ENCODE measurements at places on chromosomes 5 and 9. TPM values are rescaled to one million over a fixed set of nuclear protein-coding genes. Genes with fewer than 3 reads are reported as not detected.
A peak's percentile ranks its signal among the peaks of the same experiment; 100 is the strongest.

- DNase-seq, result peak; percentile 83
Observed at GRCh38 chr5:81268521-81269196, 32.7 kb upstream of the ZCCHC9 start.

GRCh38 chr5:96370976-96371375, 62.1 kb downstream of the PCSK1 start:
- DNase-seq, result no peak

DNA sequence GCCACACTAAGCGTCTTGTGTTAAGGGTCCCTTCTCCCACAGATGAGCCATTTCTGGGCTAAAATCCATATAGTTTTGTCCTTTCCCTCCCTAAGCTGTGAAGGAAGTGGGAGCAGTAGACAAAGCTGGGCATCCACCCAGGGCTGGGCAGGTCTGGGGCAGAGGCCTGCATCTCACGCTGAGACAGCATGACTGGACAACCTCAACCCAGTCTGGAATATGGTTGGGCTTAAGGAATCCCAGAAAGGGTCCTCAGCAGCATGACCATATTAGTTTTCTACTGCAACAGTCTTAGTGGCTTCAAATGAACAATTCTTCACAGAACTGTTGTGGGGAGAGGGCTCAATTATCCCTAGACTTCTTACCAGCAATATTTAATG, 173.8 kb downstream of the AUH start:
- DNase-seq, result peak; percentile 77

GRCh38 chr9:98171176-98171925, 21.1 kb downstream of the CORO2A start:
- DNase-seq, result peak; percentile 34

SPINK13 gene
- total RNA-seq, result not detected

DNA sequence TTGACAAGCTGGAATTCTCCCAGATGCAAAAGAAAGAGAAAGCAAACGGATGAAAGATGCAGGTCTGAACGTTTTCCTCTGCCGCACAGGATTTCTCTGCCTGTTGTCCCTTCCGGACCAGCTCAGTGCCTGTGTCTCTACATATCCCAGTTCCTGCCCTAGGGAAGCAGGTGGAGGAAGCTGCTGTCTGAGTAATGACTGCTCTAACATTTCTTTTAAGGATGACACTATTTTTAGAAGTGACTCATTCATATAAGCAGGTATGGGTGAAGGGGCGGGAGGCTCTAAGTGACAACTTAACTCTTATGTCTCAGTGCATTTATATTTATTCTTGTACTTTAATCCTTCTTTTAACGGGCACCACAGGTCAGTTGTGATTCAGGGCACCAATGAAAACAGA, 128.8 kb downstream of the SLC24A2 start:
- peak; percentile 26 for DNase-seq

SLIT3 gene
- total RNA-seq, result 62.5 TPM

NIM1K gene
- total RNA-seq, result 0.74 TPM

DNA sequence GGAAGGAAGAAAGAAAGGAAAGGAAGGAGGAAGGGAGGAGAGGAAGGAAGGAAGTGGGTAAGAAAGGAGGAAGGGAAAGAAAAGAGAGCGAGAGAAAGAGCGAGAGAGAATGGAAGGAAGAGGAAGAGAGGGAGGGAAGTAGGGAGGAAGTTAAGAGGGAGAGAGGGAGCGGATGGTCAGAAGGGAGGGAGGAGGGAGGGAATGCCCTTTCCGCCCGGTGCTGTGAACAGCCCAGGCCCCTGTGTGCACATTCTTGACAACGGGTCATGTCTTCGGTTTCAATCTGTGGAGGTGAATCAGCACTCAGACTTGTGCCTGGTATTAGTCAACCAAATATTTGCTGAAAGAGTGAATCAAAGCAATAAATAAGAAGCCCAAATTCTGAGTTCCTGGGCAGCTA, 39.2 kb downstream of the PRUNE2 start:
- peak; percentile 78 for DNase-seq

GRCh38 chr5:170562166-170562874, 58.5 kb downstream of the KCNIP1 start:
- DNase-seq, result no peak

GRCh38 chr9:121050128-121050988, at the start of gene C5:
TSS of gene C5 (minus strand) at chr9:121050275. CDS start at chr9:121050246, 29 bp downstream.
- no peak for DNase-seq

GRCh38 chr9:15079989-15080388, 169.8 kb upstream of the FREM1 start:
- no peak for DNase-seq

DNA sequence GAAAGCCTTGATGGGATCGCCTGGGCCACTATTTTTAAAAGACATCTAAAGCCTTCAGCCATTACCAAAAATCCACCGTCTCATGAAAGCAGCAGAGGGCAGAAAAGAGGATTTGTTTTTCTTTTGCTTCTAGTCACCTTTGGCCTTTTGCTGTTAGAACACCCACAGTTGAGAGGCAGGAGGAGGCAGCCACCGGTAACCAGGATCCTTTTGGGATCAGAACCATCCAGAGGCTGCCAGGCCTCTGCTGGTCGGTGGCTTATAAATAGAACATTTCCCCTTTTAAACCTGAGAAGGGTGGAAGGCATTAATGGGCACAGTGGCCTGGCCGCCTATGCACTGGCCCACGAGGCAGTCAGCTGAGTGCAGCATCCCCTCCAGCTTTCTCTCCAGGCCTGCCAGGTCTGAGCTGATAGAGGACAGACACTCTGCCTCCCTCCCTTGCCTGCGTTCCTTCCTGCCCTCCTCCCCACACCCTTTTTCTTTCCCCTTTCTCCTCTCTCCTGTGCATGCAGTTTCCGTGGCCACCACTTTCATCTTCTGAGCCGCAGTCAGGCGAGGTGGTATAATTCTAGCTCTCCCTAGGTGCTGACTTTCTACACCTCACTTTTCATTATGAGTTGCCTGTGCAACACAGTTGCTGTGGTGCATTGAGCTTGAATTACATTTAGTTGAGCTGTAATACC, 253.4 kb downstream of the ARHGAP26 start:
- peak; percentile 30 for DNase-seq

- DNase-seq, result peak; percentile 18
Observed at GRCh38 chr5:69167493-69167855, 524 bp downstream of the CCNB1 start.

GRCh38 chr5:160312134-160312959, at the start of gene CCNJL:
TSS of gene CCNJL (minus strand) at chr5:160312564. CDS start at chr5:160311923, 641 bp downstream.
- peak; percentile 49 for DNase-seq

- no peak for DNase-seq
Observed at GRCh38 chr5:135085133-135085935, 51.3 kb upstream of the PITX1 start.

EPB41L4B gene
- 2.0 TPM for total RNA-seq

DNA sequence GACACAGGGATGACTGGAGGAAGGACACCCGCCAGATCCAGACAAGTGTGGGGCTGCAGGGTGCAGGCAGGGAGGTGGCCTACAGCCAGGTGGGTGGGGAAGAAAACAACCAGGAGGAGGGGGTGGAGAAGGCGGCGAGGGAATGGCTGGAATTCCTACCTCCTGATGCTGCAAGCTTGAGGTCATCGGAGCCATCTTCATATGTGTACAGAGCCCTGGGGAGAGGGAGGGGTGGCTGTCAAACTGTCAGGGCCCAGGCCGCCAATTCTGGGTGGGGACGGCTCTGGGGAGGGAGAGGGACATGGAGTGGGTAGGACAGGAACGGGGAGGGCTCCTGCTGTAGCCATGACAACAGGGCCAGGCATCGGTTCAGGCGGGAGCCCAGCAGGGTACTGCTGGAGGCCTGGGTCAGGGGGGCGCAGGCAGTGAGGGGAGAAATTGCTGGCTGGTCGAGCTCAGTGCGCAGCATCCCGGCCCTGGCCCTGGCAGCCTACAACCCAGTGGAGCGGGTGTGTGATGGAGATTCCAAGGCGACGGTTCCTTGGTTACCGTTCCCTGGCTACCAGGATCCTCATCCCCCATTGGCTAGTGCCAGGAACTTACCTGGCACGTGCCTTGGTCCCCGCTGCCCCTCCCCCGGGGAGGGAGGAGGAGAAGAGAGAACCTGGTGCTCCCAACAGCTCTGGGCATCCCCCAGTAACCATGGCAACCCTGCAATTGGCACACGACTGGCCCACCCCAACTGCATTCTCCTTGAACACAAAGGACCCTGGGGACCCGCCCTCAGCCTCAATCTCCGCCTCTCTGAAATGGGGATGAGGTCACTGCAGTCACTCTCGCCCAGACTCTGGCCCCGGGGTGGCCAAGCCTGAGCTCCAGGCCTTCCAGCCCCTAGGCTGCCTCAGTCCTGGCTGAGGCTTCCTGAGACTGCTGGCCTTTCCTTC, 4.5 kb downstream of the DBN1 start:
- no peak for DNase-seq

MYOZ3 gene
- total RNA-seq, result 6.8 TPM

DNA sequence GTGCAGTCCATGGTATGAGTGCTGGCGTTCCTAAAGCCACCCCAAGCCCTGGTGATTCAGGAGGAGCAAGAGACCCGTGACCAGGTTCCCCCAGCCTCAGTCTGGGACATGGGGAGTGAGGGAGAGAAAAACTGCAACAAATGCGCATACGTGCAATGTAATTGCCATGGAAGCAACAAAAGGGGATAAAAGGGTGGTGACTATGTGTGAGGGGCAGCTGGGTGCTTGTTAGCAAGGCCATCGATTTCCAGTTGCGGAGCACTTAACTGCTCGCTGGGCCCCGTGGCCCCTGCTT, 709 bp upstream of the SH3PXD2B start:
- no peak for DNase-seq

- DNase-seq, result no peak
Observed at GRCh38 chr9:99249619-99250018, 27.5 kb downstream of the SEC61B start.

PDGFRB gene
- 4.2 TPM for total RNA-seq
